Left kidney (tissue), 8 donors: ENCODE measurements at places on chromosomes 4 and X.

- no peak for DNase-seq
Observed at GRCh38 chr4:41619161-41619560, 81.2 kb downstream of the LIMCH1 start.

- no peak for DNase-seq
Observed at GRCh38 chrX:19670854-19671620, 155.7 kb upstream of the MAP3K15 start.

DNA sequence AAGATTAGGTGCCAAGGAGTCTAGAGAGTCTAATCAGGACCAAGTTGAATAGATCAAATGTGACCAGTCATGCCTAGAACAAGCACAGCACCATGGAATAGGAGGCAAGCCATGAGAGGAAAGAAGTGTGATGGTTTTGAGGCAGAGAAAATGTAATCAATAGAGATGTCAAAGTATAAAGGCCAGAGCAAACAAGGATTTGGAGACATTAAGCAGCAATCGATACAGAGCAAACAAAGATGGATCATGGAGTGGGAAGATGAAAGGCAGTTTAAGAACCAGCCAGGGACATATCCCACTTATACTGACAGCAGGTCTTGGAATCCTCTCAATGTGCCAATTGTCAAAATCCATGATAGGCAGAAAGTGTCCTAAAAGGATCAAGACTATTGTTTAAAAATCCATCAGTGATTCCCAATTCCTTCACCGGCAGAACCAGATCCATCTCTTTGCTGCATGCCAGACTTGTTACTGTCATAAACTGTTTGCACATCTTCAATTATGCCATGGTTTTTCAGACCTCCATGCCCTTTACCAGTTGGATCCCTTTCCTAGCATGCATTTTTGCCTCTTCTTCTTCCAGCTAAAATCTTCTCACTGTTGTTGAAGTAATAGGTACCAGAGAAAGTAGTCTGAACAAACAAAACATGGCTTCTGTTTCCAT is 520.7 kb upstream of the ARX start:
- DNase-seq, result no peak

GRCh38 chr4:10312568-10312967 is 144.7 kb downstream of the ZNF518B start:
- DNase-seq, result no peak

DNA sequence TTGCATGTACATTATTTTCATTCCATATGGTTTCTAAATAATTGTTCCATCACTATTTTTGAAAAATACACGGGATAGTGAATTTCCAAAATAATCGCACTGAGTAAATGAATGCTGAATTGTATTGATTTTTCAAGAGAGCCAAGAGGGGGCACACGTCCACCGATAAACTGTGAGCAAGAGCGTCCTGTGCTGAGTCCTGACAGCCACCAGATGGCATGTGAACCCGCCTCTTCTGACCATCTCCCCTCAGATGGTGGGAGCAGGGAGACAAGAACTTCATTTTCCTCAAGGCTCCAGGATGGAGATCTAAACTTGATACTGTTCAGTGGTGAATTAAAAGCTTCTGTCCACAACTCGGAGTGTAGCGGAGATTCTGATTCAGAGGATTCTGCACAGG is 30.6 kb upstream of the IL9R start:
- no peak for DNase-seq

- no peak for DNase-seq
Observed at GRCh38 chr4:150768497-150768896, 186.5 kb downstream of the MAB21L2 start.

DNA sequence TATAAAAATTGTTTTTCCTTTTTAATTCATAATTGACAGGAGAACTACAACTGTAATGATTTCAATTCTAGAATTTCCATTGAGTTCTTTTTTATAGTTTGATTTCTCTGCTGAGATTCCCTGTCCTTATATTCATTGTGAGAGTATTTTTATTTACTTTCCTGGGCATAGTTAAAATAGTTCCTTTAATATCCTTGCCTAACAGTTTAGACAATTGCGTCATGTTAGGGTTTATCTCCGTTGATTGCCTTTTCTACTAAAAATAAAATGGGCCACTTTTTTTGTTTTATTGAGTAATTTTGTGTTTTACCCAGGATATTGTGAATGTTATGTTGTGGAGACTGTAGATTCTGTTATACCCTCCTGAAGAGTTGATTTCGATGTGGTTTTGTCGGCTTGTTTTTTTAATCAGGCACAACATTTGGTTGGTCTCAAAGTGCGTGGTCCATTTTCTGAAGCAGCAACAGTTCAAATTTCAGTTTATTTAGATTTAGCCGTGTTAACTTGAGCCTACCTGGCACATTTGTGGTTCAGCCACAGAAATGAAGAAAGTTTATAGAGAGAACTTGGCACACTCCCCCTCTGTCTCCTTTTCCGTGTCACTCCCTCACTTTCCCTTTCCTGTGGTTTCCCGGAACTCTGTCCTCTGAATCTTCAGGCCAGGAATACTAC is 16.0 kb upstream of the PRRG1 start:
- DNase-seq, result no peak

DNA sequence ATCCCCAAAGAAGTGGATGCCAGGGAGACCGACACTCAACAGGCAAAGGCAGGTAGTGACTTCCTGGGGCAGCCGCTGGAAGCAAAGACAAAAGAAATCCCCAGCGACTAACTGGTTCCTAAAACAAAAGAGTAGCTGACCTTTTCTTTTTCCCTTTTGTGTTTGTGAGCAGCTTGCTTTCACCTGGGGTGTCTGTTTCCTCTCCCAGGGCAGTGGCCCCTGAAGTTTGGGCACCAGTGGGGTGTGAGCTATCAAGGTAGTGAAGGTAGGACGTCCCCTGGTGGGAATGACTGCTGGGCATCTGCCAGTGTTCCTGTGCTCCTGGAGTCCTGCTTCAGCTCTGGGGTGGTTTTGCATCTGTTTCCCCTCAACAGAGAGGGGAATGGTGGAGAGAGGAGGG is 41.6 kb upstream of the STIM2 start:
- no peak for DNase-seq

DNA sequence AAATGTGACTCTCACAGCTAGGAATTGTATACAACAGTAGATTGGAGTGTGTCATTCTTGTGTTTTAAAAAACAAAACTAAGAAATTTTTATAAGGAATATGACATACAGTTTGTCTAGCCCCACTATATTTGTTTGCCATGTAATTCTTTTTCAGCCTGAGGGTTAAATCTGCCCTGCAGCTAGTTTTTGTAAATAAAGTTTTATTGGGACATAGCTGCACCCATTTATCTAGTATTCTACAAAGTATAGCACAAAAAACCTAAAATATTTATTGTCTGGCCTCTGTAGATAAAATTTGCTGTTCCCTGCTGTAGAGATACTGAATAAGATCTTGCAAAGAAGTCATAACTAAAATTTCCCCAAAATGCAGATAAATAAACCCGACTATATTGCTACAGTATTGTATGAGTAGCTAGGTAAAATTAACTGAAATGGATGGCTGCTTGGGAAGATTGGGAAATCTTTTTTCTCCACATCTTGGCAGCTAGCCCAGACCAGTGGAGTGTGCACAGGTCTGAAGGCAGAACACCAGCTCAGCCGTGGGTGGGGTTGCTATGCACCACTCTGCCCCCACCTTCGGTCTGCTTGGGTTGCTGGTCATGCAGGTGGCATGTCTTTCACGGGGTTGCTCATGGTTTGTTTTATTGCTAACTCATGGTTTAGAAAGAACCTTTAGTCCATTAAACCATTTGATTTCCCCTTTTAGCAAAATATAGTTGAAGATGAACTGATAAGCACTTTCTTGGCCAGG is 127.9 kb downstream of the KLHL8 start:
- DNase-seq, result peak; percentile 83

- no peak for DNase-seq
Observed at GRCh38 chr4:143343276-143343831, 6.7 kb downstream of the GAB1 start.

- DNase-seq, result no peak
Observed at GRCh38 chr4:152479428-152480026, 56.4 kb downstream of the FBXW7 start.

GRCh38 chrX:4263030-4263803 is 549.8 kb upstream of the PRKX start:
- DNase-seq, result peak; percentile 43

GRCh38 chrX:30653415-30654131 is at the start of gene GK:
Gene GK (plus strand): TSS chrX:30653423. CDS start chrX:30653538, 115 bp downstream.
- no peak for DNase-seq

DNA sequence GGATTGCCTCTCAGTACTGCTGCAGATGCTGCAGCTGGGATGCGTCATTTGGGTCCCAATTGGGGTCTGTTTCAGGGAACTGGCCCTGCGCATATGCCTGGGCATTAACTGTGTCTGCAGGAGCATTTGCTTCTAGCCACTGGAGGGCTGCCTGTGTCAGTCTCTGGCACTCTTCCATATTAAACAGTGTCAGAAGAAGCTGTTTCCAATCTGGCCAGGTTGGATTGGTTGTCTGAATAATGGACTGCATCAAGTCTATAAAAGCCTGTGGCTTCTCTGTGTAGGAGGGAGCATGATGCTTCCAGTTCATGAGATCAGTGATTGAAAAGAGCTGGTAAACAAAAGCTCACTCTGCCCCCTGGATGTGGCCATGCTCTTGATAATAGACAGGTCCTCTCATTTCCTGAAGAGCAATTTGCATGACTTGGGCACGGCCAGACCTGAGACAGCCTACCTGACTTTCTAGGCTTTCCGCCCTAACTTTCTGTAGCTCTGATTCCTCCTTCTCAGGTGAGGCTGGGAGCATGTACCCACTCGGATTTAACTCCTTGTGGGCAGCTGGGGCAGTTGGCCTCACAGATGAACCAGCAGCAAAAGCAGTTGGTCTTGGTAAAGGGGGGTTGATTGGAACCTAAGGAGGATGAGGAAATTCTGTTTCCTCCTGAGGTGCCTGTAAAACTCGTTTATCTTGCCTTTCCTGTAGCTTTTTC is 29.2 kb downstream of the SULT1E1 start:
- peak; percentile 27 for DNase-seq

GRCh38 chr4:41285202-41285863 is 28.6 kb downstream of the UCHL1 start:
- no peak for DNase-seq

GRCh38 chrX:1533058-1533457 is 3.9 kb downstream of the P2RY8 start:
- no peak for DNase-seq

DNA sequence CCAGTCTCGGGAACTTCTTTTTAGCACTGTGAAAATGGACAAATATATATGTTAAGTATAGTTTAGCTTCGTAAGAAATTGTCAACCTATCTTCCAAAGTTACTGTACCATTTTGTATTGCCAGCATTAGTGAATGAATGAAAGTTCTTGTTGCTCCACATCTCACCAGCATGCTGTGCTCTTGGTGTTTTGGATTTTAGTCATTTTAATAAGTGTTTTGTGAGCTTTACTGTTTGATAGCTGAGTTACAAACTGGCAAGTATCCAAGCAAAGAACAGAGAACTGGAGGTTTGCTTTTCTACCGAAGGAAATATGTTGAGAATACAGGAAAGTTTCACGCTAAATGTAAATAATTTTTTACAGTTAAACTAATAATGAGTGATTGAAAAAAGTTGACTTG is 33.0 kb downstream of the SNCA start:
- no peak for DNase-seq

GRCh38 chrX:100368167-100368566 is 41.9 kb downstream of the PCDH19 start:
- DNase-seq, result no peak

GRCh38 chr4:137238456-137239162 is 293.7 kb downstream of the PCDH18 start:
- DNase-seq, result no peak

DNA sequence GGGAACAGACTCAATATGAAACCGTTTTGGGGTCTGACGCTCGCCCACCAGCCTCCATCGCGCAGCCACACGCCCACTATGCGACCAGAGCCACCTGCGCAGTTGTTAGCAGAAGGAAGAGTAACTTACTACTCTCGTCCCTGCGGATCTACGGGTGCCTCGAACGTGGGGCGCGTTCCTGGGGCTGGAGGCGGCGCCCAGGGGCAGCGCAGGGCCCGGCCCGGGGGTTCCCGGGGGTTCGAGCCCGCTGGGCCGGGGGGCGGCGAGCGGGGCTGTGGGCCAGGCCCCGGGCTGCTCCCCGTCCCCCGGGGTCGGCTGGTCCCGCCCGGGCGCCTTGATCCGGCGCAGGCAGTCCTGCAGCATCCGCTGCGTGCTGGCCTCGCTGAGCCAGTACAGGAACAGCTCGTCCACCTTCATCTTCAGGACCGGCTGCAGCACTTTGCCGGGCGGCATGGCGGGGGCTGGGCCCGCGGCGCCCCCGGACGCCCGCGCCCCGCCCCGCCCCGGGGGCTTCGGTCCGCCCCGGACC is 404 bp downstream of the PPP2R3B start:
- no peak for DNase-seq

DNA sequence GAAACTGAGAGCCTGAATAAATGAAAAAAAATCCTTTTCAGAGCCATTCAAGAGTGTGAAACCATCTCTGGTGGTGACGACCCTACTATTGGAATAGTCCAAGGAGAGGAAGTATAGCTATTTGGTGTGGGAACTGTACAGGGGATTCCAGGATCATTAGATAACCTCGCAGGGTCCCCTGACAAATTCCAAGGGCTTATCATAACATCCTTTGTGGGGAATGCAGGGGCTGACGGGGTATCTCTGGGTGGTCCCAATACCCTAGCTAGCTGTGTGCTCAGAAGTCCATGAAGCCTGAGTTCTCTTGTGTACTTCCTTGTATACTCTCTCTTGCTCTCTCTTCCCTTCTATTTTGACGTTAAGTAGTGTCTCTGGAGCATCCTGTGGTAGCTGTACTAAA is 13.8 kb upstream of the PLAC1 start:
- DNase-seq, result no peak

GRCh38 chrX:119041175-119041574 is 31.6 kb upstream of the CT47C1 start:
- peak; percentile 7 for DNase-seq

GRCh38 chr4:11072999-11073398 is 355.7 kb downstream of the HS3ST1 start:
- DNase-seq, result no peak

- DNase-seq, result no peak
Observed at GRCh38 chr4:7687006-7687405, 252.3 kb upstream of the PSAPL1 start.

DNA sequence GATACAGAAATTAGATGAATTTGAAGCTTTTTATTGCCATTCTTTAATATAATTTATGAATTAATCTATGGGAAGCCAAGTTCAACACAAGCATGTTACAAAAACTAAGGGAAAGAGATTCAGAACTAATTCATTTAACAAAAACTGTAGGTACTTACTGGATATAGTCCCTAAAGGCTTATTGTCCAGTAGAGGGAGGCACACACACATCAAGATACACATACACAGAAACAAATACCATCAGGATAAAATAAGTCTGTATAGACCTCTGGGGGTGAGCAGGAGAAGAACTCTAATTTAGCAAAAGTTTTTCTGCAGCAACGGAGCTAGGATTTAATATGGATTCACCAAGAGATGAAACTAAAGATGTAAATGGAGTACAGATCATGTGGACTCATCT is 83.0 kb upstream of the IL13RA1 start:
- peak; percentile 20 for DNase-seq

GRCh38 chr4:114323841-114324240 is 274.8 kb upstream of the UGT8 start:
- no peak for DNase-seq

- DNase-seq, result peak; percentile 54
Observed at GRCh38 chrX:131633285-131633917, 89.5 kb downstream of the OR13H1 start.
